ENCODE measurements at places on chromosomes 13 and 19.
A peak's percentile ranks its signal among the peaks of the same experiment; 100 is the strongest.

- no peak for DNase-seq
These were observed 1.1 kb upstream of the ZNF581 start for GRCh38 chr19:55642153-55643002.

GRCh38 chr13:69288026-69288425 lies 819.6 kb upstream of the ATXN8OS start:
- no peak for DNase-seq

DNA sequence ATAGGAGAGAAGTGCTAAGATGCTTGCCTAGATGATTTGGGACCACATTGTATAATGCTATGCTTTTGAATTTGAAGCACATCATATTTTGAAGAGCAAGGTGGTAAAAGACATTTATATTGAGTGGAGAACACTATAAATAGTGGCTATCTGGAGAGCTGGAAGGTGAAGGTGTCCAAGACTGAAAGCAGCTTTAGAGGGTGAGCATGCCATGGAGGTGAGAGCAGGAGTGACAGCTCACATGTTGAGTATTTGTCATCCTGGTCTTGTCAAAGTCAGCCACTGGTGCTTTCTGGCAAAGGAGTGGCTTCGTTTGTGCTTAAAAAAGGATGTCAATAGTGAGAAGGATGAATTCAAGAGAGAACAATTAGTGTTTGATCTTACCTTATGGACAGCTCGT lies 225.9 kb downstream of the COG6 start:
- no peak for DNase-seq

- DNase-seq: no peak
These were observed 559 bp upstream of the RPL21 start for GRCh38 chr13:27250833-27251165.

DNA sequence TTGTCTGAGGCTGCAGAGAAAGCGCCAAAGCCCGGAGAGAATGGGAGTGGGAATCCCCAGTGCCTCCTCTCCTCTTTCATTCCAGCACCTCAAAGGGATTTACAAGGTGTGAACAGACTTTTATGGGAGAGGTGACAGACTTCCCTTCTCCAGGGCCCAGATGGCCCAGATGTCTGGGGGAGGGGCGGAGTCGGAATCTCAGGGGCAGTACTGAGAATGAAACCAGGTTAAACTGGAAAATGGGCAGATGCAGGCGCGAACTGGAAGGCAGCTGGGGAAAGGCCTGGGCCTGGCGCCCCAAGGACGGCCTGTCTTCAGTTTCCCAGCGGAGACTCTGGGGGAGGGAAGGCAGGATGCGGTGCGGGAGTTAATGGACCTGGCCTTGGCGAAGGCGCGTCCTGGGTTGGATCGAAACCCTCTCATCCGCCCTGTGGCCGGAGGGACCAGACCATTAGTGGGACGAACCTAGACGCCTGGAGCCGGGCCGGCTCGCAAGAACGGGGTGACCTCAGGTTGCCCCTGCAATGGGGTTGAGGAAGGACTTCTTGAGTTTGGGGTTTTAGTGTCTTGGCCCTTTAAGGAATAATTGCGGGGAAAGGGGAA lies 592 bp upstream of the TRIP10 start:
- peak; percentile 90 for DNase-seq

GRCh38 chr13:50993934-50994333 lies 84.3 kb downstream of the RNASEH2B start:
- DNase-seq: no peak

- no peak for DNase-seq
These were observed 583.4 kb upstream of the SLITRK5 start for GRCh38 chr13:87087741-87088140.

GRCh38 chr13:111281751-111282311 lies 38.6 kb upstream of the TEX29 start:
- DNase-seq: no peak

- DNase-seq: no peak
These were observed 53.2 kb downstream of the EPS15L1 start for GRCh38 chr19:16418597-16418962.

- no peak for DNase-seq
These were observed 2.2 kb upstream of the PCDH9 start for GRCh38 chr13:67232384-67232783.

GRCh38 chr19:50506700-50507099 lies 4.3 kb downstream of the JOSD2 start:
- DNase-seq: no peak

Data from NCI-H524 treated with DMSO at 0.1 percent for 48 hours (cell line).